ENCODE measurements at places on chromosomes 7 and 10.

DNA sequence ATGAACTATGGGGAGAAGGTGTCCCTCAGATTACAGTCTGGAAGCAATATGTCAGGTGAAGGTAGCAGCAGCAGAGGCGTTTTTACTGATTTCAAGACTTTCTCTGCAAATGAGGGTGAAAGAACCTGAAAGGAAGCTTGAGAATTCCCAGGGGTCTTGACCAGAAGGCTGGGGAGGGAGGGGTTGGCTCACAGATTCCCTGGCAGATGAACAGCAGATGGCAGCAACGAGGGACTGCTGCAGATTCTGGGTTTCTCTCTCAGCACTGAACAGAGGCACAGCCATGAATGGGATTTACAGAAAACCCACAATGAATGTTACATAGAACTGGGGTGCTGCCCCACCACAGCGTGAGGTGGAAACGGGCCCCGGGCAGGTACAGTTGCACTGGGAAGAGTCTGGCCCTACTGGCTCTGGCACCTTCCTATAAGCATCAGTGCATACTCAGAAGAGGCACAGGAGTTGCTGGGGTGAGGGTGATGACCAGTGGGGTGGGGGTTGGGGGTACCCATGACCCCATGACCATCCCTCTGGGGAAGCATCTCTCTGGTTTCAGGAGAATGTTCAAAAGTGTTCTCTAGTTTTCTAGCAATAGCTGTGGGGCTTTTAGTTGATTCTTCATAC, 317.8 kb downstream of the SH2D4B start:
- no peak for DNase-seq

- peak; percentile 27 for DNase-seq
These were observed 28.8 kb downstream of the XPNPEP1 start for GRCh38 chr10:109894516-109894915.

DNA sequence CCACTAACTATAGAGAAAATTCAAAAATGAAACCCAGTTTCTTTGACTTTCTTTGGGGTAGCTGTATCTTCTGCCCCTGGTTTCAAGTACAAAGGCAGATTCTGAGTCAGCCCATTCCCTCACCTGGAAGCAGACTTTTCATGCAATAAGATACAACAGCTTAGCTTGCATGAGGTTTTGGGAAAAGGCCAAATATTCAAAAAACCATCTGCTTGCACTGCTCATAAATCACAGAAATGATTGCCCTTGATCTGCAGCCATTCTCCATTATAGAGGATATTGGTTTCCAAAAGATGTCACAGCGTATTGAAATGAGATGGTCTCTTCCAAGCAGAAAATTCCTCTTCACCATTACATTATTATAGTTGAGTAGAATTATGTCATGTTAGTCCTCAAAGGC, 354.0 kb downstream of the PHF14 start:
- no peak for DNase-seq

DNA sequence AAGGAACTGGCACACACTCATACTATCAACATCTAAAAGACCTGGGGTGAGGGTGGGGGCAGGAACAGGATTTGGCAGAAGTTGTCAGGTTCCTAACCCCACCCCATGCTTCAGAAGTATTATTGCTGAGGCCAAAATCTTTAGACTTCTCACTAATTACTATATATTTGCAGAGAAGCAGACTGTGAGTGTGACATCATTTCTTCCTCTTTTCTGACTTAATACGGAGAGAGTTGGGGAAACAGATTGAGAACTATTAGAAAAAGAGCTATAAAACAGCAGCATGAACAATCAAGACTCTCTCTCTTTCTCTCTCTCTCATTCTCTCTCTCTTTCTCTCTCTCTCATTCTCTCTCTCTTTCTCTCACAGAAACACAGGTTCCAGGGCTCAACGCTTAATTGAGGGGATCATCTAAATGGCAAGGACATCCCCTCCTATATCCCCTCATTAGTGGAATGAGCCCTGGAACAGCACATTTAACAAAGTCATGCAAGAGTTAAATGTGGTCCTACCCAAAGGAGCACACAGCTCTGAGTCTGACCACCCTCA, 94.8 kb downstream of the KCNMA1 start:
- DNase-seq = no peak

DNA sequence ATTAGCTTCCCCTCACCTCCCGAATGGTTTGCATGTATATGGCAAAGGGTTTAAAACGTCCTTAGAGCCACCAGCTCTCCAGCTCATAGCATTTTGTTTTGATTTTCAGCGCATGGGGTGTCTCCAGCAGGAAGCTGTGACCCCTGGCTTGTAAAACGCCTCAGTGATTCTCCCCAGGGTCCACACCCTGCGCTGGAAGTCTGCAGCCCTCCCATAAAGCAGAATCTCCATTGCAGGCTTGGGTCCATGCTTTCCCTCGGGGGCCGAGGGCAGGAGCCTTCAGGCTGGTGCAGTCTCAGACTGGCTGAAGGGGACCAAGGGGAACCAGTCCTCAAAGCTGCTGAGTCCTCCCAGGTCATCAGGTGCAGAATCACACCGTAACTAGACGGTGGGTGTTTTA, 109.7 kb downstream of the VIPR2 start:
- DNase-seq = no peak

DNA sequence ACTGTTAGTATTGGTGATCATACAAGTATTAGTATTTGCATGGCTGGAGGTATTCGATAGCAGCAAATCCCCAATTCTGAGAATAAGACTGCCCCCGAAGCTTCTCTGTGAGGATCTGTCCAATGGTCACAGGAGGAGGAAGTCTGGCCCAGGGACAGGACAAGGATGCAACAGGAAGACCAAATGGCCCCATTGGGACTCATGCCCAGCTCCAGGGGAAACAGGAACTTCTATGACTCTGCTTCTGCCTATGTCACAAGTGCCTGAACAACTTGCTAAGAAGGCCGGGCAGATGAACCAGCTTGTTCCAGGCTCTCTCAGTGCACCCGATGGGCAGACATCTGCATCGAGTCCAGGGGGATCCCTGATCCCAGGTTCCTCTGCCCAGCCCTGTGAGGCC, 172.0 kb upstream of the GRB10 start:
- DNase-seq = no peak

DNA sequence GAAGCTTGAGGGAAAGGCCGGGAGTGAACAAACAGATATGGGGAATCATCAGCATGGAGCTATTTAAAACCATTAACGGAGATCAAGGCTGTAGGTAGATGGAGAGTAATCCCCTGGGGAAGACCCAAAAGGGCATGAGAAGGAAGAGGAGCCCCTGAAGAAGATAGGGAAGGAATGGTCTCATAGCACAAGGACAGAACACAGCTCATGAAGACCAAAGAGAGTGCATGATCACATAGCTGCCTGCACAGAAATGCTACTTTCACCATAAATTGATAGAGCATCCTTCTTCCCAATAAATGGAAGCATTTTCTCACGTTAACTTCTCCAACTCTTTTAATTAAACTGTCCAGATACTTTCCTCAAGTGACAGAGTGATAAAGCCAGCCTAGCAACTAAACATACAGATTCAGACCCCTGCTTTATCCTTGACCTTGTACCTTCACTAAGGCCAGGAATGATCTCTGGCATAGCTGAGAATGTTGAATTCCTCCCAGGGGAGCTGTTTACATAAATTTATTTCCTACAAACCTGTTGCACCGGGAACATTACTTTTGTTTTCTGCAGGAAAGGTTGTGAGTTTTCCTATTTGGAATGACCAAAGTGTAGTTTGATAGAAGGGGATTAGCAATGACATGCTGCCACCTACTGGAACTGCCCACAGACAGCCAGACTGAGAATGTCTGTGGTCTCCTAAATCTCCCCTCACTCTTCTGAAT, 110.8 kb upstream of the LRGUK start:
- peak; percentile 31 for DNase-seq

GRCh38 chr10:110399106-110399964, 94.6 kb upstream of the SMNDC1 start:
- peak; percentile 100 for DNase-seq

GRCh38 chr7:7737674-7738073, 19.3 kb upstream of the RPA3 start:
- DNase-seq = no peak
